NCI-H2029 (cell line): ENCODE measurements at places on chromosomes 1 and 21.

DNA sequence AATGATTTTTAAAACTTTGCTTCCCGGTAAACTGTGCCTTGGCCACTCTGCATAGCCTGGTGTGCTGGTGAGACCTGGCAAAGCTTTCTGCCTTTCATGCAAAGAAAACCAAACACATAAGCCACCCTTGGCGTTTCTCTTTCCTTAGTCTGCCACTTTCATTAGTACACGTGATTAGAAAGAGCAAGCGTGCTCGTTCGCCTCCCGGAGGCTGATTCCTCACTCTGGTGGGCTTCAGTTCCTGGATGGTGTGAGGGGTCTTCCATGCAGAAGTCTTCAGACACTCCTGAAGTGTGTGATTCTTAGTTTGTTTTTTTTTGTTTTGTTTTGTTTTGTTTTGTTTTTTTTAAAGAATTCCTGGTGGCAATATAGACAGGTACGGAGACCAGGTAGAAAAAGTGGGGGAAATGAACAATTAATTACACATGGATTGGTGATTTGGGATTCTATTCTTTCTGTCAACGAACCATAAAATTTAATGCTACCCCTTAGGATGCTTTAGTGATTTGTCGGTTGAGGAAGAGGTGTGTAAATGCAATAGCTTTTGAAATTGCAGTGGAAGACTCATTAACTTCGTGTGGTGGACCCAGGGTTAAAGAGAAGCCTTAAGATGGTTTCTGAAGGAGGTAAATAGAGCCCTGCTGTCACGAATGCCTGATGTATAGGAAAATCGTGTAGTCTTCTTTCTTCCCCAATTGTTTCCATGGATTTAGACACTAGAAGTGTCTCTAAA lies 2.1 kb downstream of the GALNT2 start:
- DNase-seq, result no peak

DNA sequence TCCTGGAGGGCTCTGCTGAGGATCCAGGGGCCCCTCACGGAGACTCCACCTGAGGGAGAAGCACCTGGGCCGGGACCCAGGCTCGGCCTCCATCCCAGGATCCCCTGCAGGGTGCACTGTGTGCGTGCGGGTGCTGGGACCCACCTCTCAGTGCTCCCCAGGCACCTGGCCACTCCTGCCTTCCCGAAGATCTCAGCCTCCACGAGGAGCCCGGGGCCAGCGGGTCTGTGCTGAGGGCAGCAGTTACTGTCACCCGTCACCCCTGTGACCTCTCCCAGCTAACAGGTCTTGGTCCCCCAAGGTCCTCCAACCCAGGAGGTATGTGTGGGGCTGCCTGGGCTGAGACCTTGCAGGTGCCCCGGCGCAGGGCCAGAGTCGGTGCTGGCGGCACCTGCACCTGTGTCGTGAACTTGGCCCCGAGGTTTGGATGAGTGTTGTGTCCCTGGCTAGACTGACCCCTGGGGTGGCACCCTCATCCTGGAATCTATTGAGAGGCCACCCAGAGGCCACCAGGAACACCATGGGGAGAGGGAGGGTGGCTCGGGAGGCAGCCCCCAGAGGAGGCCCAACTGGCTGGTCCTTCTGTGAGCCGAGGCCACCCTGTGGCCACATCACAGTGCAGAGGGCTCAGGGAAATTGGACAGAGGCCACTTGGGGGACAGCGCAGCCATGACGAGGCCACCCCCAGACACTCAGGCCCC lies 17.7 kb downstream of the MORN1 start:
- DNase-seq, result no peak

DNA sequence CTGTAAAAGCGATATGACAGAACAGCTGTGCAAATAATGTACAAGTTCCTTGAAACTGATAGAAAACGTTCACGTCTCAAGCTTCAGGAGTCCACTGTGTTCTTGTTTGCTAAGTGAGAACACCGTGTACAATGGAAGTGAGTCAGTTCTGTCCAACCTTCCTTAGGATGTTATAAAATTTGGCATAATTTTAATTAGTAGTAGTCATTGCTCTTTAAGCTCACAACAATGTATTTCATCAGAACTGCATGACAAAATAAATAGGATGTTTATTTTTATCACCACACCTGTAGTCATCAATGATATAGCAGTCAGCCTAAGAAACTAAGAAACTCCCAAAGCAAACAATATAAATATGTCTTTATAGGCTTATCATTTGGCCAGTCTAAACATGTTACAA lies 53.0 kb downstream of the RGS2 start:
- DNase-seq, result no peak

DNA sequence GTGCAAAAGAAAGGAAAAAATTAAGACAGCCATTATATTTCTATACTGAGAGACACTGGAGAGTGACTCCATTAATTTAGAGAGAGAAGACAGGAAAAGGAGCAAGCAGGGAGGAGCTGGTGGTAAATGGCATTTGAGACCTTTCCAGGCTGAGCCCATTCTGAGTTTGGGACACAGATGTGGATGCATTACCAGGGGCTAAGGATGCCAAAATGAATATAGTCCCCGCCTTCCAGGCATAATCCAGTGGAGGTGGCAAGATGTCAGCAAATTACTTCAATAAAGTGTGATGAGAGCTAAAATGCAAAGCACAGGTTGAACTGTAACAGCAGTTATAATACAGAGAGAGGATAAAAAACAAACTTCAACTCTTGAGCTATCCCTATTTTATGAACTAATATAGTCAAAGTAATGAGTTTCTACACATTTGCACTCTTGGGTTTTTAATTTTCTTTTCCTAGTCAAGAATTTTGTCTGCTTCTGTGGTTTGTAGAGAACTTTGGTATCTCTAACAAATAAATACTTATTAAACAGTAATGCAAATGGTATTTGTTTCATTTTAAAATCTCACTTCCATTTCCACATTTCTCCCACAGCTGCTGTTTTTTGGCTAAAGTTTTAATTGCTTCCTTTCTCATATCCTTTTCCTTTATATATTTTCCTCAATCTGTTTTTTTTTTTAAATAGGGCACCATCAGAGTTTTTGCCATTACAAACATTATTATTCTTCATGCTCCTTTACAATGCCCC lies 228.2 kb upstream of the KCNK2 start:
- DNase-seq, result no peak

DNA sequence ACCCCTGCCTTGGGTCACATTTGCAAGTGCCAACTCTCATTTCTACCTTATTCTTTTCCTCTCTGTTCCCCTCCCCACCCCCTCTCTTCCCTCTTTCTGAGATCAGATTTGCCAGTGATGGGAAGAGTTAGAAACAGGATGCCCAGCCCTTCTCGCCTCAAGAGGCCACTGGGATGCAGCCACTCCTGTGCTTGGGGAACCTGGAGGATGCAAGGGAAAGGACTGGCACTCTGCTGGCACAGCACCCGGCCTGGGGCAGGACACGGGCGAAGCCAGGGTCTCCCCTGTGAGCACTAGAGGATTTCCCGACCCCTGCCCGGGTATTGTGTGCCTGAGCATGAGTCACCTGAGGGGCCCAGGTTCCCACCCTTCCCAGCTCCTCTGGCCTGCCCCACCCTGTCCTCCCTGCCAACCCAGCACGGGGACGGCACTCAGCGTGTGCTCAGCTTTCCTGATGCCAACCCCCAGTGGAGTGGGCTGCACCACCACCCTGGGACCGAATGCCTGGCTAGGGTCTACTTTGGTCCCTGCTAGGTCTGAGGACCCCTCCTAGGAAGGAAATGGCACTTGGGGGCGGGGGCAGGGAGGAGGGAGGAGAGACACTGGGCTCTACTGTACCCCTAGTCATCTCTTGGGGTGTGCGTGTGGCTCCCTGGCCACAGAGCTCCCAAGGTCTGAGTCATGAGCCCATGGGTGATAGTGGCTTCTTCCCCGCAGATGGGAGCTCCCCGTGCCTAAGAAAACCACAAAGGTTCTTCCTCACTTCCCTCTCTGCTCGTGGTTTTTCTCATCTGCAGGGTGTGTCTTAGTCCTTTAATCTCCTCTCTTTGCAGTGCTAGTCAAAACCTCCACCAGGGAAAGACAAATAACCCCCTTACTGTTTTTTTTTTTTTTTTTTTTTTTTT lies 12.4 kb downstream of the LMNA start:
- no peak for DNase-seq

DNA sequence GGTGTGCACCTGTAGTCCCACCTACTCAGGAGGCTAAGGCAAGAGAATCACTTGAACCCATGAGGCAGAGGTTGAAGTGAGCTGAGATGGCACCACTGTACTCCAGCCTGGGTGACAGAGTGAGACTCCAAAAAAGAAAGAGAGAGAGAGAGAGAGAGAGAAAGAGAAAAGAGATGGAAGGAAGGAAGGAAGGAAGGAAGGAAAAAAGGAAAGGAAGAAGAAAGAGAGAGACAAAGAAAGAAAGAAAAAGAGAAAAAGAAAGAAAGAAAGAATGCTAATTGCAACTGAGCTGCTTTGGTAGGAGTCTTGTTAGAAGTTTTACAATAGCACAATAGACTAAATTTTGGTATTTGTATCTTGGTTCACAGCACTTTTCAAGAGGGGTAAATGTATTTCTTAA lies 25.7 kb downstream of the TESK2 start:
- no peak for DNase-seq

DNA sequence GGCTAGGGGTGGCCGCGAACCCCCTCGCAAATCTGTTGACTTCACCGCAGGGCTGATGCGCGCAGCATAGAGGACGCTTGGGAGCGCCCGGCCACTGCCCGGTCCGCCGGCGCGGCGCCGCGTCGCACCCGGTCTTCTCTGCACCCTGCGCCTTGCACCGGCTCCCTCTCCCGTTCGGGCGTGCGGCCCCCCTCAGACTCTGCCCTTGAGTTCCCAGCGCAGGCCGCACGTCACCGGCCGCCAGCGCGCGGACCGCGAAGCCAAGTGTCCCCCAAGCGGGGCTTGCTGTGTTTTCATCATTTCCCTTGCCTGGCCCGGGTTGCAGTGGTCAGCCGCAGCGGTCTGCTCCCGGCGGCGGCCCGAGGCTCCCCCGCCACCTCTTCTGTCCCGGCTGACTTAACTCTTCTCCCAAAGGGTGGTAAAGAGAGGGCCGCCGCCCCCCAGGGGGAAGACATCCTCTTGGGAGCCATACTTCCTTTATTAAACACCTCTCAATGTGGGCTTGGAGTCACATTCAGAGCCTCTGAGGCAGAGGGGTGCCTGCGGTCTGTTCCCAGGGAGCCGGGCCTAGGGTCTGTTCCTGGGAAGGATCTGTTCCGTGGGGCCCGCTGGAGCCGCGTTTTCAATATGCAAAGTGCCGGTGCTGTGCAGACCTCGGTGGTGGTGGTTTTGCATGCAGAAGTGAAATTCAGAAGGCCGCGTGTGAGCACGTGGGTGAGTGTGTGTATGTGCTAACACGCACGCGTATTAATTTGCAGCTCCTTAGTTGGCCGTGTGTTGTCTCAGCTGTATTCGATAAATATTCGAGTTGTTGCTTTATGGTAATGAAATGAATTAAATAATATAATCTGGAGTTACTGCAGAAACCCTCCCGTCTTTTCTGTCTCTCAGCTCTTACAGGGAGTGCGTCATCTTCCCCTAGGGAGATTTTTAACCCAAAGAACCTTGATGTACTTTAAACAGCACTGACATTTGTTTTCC lies 17.6 kb downstream of the PBX1 start:
- no peak for DNase-seq

GRCh38 chr1:157087030-157087429 lies 12.6 kb downstream of the ETV3L start:
- no peak for DNase-seq

- DNase-seq, result no peak
Observed at GRCh38 chr21:36048357-36048756, 12.0 kb downstream of the SETD4 start.

DNA sequence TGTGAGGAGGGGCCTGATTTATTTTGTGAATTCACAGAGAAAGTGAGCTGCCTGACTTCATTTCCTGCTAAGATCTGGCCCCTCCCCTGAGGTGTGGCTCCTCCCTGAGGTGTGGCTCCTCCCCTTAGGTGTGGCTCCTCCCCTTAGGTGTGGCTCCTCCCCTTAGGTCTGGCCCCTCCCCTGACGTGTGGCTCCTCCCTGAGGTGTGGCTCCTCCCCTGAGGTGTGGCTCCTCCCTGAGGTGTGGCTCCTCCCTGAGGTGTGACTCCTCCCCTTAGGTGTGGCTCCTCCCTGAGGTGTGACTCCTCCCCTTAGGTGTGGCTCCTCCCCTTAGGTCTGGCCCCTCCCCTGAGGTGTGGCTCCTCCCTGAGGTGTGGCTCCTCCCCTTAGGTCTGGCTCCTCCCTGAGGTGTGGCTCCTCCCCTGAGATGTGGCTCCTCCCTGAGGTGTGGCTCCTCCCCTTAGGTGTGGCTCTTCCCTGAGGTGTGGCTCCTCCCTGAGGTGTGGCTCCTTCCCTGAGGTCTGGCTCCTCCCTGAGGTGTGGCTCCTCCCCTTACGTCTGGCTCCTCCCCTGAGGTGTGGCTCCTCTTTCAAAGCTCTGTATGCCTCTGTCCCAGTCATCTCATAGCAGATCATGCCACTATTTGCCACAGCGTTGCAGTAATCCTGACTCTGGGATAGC lies 26.9 kb upstream of the LRRC3 start:
- DNase-seq, result peak; percentile 85

GRCh38 chr1:93818570-93818959 lies 60.4 kb downstream of the DNTTIP2 start:
- no peak for DNase-seq

DNA sequence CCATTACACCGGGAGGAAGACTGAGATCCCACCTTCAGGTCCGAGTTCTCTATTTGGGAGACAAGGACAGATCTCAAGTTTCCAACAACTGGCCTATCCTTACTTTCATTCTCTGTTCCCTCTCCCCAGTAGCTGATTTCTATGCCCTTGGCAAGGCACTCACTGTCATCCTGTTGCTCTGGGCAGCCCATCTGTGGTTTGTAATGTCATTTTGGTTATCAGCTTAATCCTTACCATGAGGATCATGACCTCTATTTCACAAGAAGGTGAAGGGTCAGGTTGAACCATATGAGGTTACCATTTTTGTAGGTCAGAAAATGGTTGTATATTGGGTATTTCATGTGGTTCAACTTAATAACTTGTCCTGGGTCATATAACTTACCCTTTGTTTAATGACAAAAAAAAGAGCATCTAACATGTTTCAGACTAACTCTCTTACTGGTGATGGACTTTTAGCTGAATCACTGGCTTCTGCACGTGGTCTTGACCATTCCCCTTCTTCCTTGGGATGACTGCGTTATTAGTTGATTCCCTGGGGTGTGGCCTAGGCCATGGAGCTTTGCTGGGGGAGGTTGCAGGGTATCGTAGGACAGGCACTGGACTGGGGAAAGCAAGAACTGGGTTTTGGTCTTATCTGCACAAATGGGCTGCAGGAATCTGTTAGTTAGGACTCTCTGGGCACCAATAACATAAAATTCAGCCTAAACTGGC lies 120.2 kb downstream of the ACTL8 start:
- DNase-seq, result no peak

DNA sequence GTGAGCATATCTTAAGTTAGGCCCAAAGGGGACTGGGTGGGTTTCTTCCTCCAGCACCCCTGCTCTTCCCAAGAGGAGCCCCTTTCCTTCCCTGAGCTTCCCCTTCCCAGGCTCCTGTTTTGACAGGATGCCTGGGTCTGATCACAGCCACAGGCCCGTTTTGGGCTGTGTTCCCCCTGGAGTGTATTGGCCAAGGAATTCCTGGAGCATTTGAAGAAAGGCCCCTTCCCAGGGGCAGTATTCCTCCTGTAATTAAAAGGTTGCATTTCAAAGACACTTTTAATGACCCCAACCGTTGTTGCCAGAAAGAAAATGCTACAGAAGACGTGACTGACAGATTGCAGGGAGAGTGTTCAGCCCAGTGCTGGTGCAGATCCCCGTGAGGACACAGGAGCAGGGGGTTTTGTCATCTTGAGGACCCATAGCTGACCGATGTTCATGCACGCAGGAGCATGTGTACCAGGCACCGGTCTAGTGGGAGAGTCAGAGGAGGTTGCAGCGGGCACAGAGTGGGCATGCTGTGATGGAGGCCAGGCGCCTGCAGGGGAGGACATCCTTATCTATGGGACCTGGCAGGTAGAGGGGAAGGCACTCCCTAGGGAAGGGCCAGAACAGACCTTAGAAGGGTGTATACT lies 19.3 kb upstream of the LBR start:
- no peak for DNase-seq

- DNase-seq, result no peak
Observed at GRCh38 chr1:90710579-90711536, 6.2 kb downstream of the BARHL2 start.
